ENCODE measurements at places on chromosomes 1 and 21.

GRCh38 chr1:156162430-156163037, 9.1 kb downstream of the SEMA4A start:
- DNase-seq, result no peak

GRCh38 chr1:65412984-65413375, 7.5 kb upstream of the LEPR start:
- no peak for DNase-seq

DNA sequence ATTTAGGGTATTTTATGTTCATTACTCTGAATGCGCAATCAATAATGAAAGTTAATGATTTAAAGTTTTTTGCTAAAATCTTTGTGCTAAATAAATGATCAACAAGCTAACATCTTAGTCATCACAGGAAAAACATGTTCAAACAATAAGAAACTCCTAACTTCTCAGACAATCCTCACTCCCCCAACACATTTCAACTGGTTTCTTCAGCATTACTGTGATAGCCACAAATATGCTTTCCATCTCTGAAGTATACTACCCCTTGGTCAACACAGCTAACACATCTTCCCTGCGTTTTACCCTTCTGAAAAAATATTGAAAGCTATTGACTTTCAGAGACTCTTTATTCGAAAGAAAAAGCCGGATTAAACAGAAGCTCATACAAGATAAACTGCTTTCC, 85.8 kb downstream of the ZNF644 start:
- DNase-seq, result no peak

- DNase-seq, result no peak
Observed at GRCh38 chr21:46025113-46025770, 43.7 kb downstream of the COL6A1 start.

DNA sequence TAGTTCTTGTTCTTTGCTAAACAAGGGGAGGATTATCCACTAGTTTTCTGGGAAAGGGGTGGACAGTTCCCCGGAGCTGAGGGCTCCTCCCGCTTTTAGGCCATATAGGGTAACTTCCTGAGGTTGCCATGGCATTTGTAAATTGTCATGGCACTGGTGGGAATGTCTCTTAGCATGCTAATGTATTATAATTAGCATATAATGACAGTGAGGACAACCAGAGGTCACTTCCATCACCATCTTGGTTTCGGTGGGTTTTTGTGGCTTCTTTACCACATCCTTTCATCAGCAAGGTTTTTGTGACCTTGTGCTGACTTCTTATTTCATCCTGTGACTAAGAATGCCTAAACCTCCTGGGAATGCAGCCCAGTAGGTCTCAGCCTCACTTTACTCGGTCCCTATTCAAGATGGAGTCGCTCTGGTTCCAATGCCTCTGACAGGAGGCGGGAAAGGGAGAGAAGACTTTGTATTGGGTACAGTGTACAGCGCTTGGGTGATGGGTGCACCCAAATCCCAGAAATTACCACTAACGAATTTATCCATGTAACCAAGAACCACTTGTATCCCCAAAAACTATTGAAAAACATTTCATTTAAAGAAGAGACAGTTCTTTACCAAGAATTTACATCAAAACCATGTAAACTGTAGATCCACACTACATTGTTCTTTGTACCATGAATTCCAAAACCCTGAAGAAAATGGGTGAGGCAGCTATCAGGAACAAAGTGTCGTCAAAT, 8.7 kb upstream of the SLC2A5 start:
- no peak for DNase-seq

DNA sequence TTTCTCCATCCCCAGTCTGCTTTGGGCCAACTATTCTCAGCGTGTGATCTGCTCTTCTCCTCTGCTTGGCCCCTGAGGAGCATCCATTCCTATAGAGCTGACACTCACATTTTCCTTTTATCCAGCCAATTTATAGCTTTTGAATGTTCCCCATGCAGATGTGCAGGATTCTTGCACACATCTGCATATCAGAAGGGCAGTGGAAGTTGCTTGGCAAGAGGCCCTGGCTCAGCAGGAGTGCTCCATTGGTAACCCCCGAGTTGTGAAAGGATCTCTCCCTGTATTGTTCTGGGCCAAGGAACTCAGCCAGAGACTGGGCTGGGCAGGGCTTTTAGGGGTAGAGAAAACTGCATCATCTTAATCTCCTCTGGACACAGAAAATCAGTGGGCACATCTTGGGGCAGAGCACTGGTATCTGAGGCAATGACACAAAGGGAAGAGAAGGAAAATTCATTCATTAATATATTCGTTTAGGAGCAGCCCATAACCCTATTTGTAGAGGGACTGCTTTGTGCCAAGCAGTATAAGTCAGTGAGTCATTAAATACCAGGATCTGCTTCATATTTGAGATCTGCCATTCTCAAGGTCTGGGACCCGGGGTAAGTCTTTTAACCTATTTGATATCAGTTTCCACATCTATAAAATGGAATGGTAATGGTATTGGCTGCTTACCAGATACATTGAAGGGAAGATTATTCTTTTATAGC, 31.0 kb upstream of the BEND5 start:
- DNase-seq, result no peak

GRCh38 chr1:159927849-159928431, 2.6 kb upstream of the TAGLN2 start:
- no peak for DNase-seq

- no peak for DNase-seq
Observed at GRCh38 chr1:99240621-99241020, 23.7 kb upstream of the PLPPR4 start.

GRCh38 chr1:187513190-187513589, 684.4 kb downstream of the PLA2G4A start:
- DNase-seq, result no peak

GRCh38 chr1:183844806-183845205, 39.9 kb downstream of the RGL1 start:
- DNase-seq, result no peak

DNA sequence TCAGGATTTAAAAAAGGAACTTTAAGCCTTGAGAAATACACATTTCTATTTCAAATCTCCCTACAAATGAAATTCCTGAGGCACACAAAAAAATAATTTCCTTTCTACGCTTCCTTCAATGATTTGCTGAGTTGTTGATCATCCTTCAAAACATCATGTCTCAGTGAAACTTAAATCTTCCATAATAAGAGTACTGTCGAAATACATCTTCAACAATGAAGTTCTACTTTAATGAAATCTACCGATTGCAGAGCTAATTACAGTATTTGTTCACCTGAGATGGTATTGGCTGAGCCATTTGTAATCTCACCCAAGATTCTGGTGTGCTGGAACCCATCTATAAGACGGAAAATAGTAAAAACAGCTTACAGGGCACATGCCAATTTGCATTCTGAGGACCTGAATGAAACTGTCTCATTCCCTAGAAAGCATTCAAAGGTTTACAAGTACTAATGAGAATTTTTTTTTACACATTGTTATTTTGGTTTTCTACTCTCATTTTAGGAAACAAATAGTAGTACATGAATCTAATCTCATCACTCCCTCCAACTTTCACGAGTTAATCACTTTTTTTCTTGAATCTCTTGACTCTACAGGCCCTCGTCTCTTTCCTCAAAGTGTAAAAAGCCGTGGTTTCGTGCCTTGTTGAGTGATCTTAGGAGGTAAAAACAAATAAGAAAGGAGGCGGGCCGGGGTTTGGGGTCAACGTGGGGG, 1.1 kb downstream of the CHML start:
- DNase-seq, result no peak

GRCh38 chr1:116586741-116587143, 15.9 kb upstream of the CD58 start:
- DNase-seq, result no peak

- no peak for DNase-seq
Observed at GRCh38 chr1:70042090-70042731, 163.2 kb downstream of the LRRC40 start.

DNA sequence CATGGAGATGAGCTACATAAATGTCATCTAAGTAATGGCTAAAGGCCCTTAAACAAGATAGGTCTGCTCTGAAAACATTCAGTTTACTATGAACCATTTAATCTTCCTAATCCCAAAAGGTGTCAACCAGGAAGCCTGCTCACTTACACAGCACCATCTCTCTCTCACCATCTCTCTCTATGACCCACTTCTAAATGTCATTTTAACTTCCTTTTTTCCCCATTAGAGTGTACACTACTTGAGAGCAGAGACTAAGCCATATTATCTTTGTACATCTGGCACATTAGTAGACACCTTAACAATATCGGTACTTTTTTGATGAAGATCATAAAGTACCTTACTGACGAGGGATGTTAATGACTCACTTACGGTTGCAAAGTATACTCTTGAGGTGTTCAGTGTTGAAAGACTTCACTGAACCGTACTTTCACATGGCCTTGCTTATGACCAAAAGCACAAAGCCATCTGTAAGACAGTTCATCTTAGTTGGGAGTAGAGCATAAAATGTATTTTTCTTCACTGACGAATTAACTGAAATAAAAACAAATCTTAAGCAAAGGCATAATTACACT, 25.4 kb downstream of the FBXO42 start:
- no peak for DNase-seq

DNA sequence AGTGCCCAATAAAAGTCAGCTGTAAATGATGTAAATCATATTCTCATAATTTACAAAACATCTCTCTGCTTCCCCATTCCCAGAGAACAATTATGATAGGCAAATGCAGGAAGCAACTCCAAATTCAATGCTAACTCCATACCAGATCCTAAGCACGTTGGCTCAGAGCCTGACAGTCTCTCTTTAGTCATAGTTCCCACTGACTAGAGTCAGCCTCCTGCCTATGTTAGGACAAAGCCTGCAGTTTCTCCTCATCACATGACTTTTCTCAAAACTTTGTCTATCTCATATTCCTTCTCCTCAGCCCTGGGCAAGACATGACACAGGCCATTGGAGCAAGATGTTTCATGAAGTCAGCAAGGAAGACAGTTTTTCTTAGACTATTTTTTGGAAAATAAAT, 101.5 kb upstream of the COL24A1 start:
- no peak for DNase-seq

- DNase-seq, result no peak
Observed at GRCh38 chr1:154557939-154558719, at the start of gene UBE2Q1. Gene UBE2Q1 (minus strand): TSS chr1:154558662. CDS start chr1:154558553, 109 bp downstream.

DNA sequence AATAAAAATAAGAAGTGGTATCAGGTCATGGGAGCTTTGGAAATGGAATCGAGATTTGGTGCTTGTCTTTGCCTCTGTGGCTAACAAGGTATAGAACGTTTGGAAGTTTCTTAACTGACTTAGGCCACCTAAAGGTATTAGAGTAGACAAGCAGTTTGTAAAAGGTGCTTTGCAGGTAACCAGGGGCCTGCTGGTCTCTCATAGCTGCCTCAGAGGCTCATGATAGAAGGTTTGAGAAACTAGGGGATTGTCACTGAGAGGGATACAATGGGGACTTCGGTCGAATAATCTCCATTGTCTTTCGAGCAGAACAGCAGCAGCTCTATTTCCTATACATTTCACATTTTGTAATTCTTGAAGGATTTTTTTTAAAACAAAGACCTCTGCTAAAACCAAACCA, 37.6 kb downstream of the C21orf91 start:
- DNase-seq, result no peak

DNA sequence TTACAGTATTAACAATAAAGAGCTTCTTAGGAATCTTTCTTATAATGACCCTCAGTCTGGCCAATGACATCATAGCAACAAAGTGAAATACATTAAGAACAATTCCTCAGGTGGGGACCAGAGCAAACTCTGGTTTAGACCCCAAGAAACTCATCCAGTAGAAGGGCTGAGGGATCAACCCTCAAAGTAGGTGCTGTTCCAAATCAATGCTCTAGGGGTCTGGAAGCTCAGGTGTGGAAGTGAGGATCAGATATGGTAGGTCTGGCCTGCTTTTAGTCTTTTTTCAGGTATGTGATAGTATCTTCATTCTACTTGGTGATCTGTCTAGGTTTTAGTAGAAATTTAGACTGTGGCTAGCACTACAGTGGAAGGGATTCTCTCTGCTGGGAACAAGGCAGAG, 291.7 kb downstream of the PDE4B start:
- DNase-seq, result no peak

GRCh38 chr1:222247081-222247480, 300.8 kb downstream of the HHIPL2 start:
- DNase-seq, result no peak

DNA sequence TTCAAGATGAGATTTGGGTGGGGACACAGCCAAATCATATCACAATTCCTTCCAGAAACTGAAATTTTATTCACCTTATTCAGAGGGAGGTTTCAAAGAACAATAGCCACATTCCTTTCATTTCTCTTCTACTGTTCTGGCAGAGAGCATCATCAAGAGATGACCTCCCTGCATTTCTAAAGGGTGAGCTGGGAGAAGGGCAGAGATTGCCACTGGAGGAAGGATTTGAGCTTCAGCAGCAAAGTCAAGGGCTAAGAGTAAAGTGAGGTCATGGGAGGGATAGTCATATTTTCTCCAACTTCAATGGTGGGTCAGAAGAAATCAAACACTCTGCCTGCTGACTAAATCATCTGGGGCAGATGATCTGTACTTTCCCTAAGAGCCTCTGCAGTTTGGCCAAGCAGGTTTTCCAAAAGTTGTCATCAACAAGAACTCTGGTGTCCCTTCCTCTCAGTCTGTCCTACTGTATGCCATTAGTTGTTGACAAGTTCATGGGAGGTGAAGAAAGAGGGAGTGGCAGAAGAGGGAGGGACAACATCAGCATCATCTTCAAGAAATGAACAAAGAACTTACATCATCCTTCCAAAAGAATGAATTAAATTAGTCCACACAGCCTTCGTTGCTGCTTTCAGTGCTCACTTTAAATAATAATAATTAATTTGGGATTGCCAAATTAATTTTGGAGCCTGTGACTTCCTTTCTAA, 298.3 kb downstream of the ASTN1 start:
- DNase-seq, result no peak

GRCh38 chr1:101346419-101346818, 109.6 kb downstream of the S1PR1 start:
- DNase-seq, result no peak

GRCh38 chr1:101738475-101738874, 258.3 kb downstream of the OLFM3 start:
- DNase-seq, result no peak

- no peak for DNase-seq
Observed at GRCh38 chr1:207911856-207912760, 1.2 kb upstream of the CD34 start.

- peak; percentile 7 for DNase-seq
Observed at GRCh38 chr21:42258150-42258884, 39.4 kb downstream of the ABCG1 start.

DNA sequence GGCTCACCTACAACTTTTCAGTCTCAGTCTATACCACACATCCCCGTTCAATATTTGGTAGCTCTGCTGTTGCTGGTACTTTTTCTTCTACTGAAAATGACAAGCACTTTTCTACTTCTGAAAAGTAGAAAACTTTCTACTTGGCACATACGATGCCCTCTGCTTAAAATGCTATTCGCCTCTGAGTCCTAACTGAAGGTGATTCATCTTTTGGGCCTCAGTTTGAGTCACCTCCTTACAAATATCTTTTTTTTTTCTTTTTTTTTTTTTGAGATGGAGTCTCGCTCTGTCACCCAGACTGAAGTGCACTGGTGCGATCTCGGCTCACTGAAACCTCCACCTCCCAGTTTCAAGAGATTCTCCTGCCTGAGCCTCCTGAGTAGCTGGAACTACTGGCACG, 136.0 kb upstream of the CYYR1 start:
- DNase-seq, result no peak

- DNase-seq, result no peak
Observed at GRCh38 chr1:72915581-72915980, 633.2 kb upstream of the NEGR1 start.

GRCh38 chr1:206800411-206800810, 28.1 kb upstream of the IL10 start:
- DNase-seq, result no peak
